PC-9 (cell line): ENCODE measurements at places on chromosomes 1 and 21. TPM values are rescaled to one million over a fixed set of nuclear protein-coding genes. Genes with fewer than 3 reads are reported as not detected.

GBP6 gene
- 2.0 and 2.2 TPM in 2 replicates for total RNA-seq

TMCC2 gene
- 0.79 and 0.80 TPM in 2 replicates for total RNA-seq

- DNase-seq, result peak; percentile 74
These were observed 7.7 kb downstream of the ANKRD35 start for GRCh38 chr1:145877923-145878486.

DNA sequence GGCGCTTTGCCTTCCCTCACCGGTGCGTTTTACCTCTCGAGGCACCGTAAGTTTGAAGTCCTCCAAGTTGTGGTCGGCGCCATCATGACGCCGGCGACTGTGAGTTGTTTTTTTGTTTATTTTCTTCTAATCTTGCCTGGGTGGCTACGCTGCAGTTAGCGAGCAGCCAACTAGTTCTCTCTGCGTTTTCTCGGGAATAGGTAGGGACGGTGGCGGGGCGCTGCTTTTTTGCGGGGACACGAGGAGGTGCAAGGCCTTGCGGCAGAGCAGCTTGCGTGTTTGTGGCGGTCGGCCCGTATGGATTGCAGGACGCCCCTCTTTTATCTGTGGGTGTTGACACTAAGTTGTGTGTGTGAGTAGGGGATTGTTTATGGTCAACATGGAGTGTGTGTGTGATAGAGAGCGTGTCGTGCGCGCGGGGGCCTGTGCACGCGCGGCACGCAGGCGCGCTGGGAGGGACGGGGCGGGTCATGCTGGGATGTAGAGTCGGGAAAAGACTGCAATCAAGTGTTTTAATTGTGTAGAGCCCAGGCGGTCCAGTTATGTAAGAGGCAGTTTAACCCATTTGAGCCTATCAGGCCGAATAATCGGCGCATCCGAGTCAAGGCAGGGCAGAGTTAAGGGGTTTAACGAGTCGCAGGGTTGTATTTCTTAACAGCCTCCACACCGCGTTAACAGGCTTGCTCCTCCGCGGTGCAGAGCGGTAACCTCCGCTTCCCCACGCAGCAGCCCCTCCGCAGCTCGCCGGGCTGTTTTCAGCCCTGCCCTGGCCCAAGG, 1.2 kb upstream of the NEGR1 start:
- DNase-seq, result peak; percentile 46

DNA sequence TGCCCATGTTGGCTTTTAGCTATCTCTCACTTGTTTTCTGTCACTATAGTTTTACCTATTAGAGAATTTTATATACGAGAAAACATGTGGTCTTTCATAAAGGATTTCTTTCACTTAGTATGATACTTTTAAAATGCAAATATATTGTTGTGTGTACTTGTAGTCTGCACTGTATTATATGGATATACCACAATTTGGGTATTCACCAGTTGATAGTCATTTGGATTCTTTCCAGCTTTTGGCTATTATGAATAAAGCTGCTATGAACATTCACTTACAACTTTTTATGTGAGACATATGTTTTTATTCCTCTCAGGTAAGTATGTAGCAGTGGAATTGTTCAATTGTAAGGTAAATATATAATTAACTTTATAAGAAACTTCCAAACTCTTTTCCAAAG, 441.5 kb downstream of the GPATCH2 start:
- DNase-seq, result no peak

DNA sequence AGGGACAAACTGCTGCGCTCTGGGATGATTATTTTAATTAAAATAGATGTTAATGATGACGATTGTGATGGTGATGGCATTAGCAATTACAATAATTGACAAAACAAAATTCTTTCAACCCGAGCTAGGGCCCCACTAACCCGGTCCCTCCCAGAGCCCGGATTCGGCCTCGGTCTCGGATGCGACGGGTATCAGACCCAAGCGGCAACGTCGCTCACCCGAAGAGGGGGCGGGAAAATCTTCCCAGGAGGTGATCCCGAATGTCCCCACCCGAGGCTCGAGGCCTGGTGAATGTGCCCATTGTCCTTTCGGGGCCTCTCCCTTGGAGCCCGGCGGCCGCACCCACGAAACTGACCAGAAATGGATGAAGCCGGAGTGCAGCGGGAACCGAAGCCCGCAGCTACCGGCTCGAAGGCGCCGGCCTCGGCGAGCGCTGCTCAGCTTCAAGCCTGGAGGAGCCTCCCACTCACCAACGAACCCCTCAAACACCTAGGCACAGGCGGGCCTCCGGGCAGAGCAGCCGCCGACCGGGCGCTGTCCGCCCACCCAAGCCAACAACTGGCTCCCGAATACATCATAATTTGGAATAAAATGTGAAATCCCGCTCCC, 1.2 kb downstream of the TAL1 start:
- no peak for DNase-seq

- DNase-seq, result peak; percentile 60
These were observed 2.2 kb downstream of the IER5 start for GRCh38 chr1:181090641-181091126.
